ENCODE measurements at places on chromosomes 13 and 19.

DNA sequence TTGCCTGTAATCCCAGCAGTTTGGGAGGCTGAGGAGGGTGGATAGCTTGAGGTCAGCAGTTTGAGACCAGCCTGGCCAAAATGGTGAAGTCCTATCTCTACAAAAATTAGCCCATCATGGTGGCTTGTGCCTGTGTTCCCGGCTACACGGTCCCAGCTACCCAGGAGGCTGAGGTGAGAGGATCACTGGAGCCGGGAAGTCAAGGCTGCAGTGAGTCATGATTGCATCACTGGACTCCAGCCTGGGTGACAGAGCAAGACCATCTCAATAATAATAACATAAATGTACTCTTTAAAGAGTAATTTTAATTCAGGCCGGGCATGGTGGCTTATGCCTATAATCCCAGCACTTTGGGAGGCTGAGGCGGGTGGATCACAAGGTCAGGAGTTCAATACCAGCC is 38.7 kb downstream of the SKA3 start:
- no peak for DNase-seq

- DNase-seq = no peak
These were observed 736.9 kb downstream of the EFNB2 start for GRCh38 chr13:105798541-105798940.

DNA sequence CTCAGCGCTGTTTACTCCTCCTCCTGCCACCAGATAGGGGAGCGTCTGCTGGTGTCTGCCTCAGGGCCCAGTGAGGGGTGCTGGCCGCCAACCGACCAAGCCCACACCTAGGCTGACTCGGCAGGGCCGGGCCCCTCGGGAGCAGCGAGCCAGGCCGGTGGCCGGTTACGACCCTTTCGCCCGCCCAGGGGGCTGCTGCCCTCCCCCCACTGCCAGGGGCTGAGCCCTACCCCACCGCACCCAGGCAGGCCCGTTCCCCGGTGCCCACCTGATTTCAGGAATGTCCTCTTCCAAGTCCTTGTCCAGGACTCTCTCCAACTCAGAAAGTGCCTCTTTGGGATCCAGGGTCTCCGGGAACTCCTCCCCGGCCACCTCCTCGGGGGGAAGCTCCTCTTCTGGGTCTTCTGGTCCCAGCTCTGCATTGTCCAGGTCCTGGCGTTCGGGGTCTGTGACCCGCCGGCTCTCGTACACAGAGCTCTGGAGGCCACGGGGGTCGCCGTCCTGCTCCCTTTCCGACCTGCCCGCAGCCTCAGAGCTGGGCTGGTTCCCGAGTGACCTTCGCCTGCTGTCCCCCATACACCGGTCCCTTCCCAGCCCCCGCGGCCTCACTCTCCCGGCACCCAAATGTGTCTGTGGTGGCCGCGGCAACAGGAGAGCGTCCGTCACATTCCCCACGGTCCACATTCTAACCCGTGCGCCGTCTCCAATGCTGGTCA is 31.0 kb upstream of the MIER2 start:
- DNase-seq = no peak

DNA sequence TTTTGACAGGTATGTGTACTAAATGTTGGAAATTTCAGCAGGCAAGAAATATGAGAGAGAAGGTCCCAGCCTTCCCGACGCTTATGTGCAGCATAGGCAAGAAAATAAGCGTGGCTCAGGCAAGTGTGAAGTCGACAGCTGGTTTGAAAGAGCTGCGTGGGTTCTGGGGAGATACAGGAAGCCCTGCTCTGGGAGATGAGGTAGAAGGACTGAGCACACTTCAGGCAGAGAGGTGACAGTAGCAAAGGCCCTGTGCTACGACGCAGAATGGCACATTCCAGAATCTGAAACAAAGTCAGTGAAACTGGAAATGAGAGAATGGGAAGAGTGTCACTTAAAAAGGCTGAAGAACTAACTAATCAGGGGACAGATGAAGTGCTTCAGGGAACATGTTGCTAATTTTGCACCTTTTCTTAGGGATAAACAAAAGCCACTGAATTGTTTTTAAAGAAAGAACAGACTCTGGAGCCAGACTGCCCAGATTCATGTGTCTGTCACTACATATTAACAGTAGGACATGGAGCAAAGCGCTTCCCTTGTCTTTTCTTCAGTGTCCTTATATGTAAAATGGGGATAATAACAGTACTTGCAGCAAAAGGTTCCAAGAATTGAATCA is 160.1 kb downstream of the SPRY2 start:
- DNase-seq = no peak

GRCh38 chr13:25375727-25376358 is 4.1 kb downstream of the ATP8A2 start:
- DNase-seq = no peak

DNA sequence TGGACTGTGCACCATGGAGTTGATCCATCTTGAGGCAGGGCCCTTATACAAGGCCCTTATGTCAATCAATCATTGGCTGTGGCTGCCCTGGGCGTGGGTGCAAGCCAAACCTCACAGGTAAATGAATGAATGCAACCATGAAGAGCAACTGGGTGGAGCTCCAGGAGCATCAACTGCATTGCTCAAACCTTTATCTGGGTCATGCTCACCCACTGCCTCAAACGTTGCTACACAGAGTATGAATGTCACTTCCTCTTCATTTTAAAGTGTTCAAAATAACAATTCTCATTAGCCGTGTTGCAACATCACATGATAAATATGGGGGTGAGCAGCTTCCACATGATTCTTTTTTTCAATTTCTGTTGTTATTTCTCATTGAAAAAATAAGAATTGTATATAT is 6.4 kb upstream of the ZNF333 start:
- no peak for DNase-seq

- no peak for DNase-seq
These were observed 1.6 kb downstream of the SIGLECL1 start for GRCh38 chr19:51252306-51253079.

GRCh38 chr19:11227195-11227886 is 12.1 kb upstream of the ANGPTL8 start:
- no peak for DNase-seq

DNA sequence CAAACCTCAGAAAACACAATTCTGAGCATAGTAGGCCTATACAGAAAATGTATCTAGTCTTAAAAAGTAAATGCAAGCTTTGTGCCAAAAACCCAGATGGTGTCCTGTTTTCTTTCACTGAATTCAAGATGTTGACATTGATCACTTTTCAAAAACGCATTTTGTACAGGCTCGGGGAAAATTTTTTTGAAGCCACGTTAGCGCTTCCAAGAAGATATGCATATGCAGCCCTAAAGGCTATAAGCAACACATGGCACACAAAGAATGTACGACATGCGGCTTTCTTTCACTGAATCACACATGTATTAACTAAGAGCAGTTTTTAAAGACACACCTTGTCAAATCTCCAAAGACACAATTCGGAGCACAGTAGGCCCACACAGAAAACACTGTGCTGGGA is 115.4 kb downstream of the MRPL57 start:
- no peak for DNase-seq

- no peak for DNase-seq
These were observed 6.7 kb upstream of the GNA15 start for GRCh38 chr19:3129112-3129511.

DNA sequence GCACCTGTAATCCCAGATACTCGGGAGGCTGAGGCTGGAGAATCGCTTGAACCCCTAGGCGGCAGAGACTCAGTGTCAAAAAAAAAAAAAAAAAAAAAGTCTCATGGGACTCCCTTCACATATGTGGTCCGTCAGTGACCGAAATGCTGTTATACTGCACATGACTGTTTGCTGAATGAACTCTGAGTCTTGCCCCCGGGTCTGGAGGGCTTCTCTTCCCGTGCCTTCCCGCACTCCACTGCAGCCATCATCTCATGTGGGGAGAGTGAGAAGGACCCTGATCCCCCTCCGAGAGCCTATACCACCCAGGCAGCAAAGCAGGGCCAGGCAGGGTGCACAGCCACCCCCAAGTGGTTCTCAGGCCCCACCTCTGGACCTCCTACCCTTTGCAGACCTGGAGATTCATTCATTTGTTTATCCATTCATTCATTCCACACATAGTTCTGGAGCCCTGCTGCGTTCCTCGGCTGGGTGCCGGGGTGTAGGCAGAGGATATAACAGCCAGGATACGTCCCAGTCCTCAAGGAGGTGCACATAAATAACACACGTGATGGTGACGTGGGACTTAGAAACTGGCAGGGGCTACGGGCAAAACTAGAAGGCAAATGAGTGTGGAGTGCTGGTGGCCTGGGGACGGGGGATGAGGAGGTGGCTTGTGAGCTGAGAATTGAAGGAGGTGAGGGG is 14.2 kb downstream of the NDUFA11 start:
- no peak for DNase-seq

- DNase-seq = no peak
These were observed 169.8 kb downstream of the SUCLA2 start for GRCh38 chr13:47831265-47831664.
